ENCODE measurements at places on chromosomes 6 and 20.
A peak's percentile ranks its signal among the peaks of the same experiment; 100 is the strongest.

DNA sequence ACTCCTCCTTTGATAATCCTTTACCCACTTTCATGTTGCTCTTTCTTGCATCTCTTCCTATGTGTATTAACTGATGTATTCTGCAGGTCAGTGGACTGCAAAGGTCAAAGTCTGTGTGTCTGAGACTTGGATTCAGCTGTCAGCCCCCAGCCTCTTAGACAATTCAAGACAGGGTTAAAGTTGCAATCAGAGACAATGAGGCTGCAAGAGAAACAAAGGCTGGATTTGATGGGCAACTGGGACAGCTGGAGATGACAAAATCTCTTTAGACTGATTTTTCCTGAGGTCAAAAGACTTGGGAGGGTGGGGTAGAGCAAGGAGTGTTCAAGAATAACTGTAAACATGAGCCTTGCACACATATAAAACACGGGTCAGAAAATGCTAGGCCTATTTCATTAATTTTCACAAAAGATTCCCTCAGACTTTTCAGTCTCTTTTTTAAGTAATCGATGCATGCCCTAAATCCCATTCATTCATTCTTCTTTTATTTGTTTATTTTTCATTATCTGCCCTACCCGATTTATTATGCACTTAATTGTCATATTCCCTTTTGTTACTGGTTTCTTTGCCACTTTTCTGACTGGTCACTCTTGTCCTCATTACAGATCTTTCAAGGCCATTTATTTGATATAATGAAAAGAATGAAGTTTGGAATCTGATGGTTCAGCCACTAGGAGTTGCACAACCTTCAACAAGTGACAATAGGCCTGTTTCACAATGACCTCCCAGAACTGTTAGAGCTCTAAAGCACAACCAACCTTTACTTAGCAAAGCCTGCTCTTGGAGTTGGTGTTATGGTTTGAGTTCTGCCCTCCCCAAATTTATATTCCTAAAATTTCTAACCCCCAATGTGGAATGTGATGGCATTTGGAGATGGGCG lies 33.8 kb upstream of the AKAP12 start:
- no peak for DNase-seq

- DNase-seq, result no peak
Measured at GRCh38 chr20:4230651-4231050, 215.3 kb upstream of the RNF24 start.

DNA sequence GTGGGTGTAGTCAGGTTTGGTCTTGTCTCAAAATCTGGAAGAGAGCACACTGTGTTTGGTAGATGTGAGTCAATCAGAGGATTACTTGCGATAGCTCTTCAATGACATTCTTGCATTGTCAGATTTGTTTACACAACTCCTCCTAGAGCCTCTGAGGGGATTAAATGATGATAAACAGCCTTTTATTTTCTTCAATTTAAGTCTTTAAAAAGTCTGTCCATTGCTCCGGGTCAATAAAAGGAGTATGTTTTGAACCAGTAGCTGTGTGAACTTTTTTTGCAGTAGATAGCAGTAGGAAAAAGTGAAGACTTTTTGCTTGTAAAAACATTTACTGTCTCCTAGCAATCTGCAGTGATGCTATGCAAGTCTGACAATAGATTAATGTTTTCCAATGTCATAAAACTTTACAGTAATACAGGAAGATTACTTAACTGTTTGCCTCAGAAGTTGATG lies 49.9 kb downstream of the GJA1 start:
- DNase-seq, result no peak

DNA sequence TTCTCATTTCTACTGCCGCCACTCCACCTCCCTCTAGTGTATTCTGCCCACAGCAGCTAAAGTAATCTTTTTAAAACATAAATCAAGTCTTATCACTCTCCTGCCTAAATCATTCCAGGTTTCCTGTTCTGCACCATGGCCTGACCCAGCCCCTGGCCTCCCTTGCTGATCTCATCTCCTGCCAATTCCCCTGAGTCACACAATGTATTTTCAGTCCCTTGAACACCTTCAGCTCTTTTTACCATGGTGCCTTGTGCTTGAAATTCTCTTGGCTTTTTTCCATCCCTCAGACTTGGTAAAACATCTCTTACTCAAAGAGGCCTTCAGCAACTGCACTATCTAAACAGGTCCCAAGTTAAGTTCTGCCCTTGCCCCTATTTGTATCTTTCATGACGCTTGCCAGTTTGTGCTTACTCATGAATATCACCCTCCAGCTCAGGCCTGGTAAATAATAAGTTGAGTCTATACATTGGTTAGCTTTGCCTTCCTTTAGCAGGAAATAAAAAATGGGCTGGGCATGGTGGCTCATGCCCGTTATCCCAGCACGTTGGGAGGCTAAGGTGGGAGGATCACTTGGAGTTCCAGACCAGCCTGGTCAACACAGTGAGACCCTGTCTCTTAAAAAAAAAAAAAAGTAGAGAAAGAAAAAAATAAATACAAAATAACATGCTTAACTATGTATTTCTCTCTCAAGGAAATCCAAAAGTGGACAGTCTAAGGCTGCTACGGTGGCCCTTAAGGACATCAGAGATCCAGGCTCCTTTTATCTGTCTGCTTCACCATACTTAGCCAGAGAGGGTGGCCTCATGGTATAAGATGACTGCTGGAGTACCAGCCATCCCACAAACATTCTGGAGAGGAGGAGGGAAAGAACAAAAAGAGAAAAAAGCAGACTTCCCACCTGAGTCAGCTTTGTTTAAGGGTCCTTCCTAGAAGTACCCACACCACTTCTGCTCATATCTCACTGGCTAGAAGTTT lies 62.2 kb downstream of the ARFGEF2 start:
- no peak for DNase-seq

DNA sequence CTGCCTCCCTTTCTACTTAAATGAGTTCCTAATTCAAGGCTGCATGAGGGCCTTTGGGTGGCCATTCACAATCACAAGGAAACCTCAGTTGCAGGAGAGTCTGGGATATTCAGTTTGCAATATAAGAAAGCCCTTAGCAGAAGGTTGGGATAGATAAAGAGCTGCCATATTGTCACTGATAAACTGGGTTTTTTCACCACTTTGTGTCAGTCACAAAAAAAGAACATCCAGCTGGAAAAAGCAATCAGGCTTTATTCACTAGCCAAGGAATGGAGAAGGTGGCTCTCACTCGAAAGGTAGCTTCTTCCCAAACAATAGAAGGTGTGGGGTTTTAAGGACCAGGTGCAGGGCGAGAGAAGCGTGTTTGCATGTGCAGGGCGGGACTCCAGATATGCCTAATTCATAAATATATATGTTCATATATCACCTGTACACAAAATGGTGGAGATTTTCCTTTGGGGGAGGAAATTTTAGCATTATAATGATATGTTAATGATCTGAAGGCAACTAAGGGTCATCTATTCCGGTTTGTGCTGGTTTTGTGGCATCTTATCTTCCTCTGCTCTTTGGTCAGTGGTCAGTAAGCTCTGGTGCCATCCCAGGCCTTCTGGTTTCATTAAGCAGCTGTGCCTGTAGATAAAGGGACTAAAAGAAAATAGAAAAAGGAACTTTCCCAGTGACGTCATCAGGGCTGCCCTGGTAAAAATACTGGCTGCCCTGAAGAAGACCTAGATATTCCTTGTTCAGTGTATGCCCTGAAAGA lies 97.1 kb upstream of the IYD start:
- DNase-seq, result no peak

- DNase-seq, result no peak
Measured at GRCh38 chr6:159980474-159980873, 11.6 kb downstream of the IGF2R start.

- DNase-seq, result no peak
Measured at GRCh38 chr20:33373735-33374605, 27.3 kb downstream of the CDK5RAP1 start.

DNA sequence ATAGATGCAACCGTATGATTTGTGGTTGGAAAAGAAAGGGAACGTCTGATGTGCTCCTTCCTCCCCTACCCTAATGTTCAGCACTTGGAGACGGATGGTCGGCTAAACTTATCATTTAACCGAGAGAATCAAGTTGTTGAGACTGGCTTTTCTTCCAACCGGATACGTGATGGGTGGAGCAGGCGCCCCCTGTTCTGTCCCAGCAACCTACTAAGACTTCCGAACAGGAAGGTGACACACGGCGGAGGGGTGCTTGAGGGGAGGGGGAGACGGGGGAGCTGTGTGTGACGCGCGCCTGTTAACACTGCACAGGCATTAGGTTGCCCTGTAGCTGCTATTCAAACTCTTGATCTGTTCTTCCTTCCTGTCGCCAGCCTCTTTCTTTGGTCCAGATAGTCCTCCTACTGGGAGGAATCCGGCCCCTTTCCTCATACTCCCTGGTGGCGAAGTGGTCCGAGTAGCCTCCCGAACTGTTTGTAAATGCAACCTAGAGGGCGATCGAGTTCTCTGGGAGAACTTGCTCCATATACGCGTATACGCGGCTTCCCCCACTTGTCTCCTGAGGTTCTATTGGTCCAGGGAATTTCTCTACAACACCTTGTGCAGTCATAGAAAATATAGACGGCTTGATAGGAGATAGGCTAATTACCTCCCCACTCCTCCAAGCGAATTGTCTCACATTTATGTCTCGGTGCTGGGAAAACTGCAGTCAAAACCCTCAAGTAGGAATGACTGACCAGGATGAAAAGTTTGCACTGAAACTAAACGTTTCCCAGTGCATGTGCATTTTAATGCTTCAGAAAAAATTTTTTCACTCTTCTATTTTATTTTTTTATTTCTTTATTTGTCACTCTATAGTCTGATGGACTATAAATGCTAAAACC lies 126.0 kb upstream of the SLC2A12 start:
- DNase-seq, result peak; percentile 54

GRCh38 chr20:40986774-40987173 lies 41.8 kb upstream of the TOP1 start:
- no peak for DNase-seq

DNA sequence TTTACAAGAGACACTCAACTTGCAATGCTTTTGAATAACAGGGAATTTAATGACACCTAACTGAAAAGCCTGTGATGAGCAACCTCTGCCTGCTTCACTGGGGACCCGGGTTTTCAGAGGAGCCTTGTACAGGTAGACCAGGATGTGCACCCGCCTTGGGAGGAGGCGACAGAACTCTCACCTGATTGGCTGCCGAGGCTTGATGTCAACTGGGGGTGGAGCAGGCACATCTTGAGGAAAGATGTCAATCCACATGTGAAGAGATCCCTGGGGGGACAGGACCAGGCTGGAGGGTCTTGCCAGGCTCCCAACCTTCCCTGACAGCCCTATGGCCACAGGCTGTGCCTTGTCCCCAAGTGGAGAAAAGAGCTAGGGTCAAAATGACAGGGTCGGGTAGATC lies 19.8 kb downstream of the ERGIC3 start:
- DNase-seq, result no peak

- no peak for DNase-seq
Measured at GRCh38 chr6:151300267-151300991, 60.7 kb downstream of the AKAP12 start.

DNA sequence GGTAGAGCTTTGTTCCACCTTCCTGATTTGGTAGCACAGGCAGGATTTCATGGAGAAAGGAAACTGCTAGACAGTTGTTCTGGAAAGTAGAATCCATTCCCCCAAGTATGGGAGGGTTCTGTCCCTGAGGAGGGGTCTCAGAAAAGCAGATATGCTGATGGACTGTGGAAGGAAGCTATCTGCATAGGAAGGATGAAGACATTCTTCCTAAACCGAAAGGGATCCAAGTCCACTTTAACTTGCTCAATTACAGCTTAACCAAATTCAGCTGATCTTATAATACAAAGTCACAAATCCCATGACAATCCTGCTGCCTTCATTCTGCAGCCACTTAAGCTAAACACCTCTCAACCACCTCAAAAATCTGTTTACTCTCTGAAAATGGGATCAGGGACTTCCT lies 2.6 kb downstream of the MAN1A1 start:
- no peak for DNase-seq

DNA sequence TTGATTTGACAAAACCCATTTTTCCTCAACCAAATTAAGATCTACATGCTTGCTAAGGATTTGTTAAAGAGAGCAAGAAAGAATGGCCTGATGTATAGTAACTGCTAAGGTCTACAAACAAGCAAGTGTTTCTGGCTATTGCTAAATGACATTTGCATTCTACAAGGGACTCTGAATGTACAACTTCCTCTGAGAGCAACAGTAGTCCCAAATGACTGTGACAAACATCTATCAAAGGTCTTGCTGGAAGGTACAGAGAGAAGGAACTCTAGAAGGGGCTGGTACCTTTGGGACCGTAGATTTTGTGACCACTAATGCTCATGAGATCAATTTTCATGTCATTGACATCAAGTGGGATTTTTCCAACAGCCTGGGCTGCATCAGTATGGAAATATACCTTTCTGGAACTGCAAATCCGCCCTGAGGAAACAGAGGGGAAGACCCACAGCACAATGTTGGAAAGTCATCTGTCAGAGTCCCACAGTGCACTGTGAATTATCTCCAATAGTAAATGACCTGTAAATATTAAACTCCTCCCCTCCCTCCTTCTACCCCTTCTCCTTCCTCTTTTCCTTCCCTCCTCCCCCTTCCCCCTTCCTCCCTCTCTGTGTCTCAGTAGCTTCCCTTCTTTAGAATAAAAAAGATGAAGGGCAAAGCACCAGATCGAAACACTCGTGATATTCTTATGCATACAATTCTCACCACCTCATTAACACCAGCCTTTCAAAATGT lies 15.9 kb upstream of the CPNE1 start:
- no peak for DNase-seq

DNA sequence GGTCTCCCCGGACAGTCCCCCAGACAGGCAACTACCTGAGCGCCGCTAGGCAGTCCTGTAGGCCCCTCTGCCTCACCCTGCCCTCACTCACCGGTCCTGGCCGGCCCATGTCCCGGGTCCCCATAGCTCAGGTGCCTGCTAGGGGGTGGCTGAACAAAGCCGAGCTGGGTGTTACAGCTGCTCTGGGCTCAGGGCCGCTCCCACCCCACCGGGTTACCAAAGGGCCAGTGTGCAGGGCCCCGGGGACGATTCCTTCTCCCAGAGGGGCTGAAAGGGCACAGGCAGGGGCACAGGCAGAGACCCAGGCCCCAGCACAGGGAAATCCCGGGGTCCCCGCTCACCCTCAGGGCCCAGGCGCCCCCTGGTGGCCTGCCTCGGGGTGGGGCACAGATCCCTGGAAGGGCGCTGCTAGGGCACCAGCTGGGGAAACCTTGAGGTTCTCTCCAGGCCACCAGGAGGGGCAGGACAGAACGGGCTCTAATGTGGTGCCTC lies 118.4 kb downstream of the GRM4 start:
- DNase-seq, result peak; percentile 46

DNA sequence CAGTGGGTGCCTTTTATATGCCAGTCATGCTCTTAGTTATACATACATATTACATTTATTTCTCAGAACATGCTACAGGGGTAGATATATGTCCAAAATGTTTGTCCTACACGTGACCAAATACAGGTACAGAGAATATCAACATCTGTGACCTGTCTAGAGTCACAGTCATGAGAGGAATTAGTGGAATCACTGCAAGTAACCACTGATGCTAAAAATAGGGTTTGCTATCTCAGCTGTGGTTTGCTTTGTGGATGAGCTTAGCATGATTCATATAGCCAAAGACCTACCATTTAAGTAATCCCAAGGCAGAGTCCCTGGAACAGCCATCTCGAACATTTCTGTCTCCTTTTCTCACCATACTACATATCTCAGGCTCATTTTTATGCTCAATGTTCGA lies 32.3 kb downstream of the GSTA3 start:
- DNase-seq, result no peak

Measured in stimulated activated CD4-positive, alpha-beta T cell treated with anti-CD3 and anti-CD28 coated beads, Interleukin-1b, Interleukin-23, amount 100 ng/mL, for 1 hour (primary cell).